ENCODE measurements at places on chromosomes 3 and 15.

GRCh38 chr3:5319454-5319853, 131.9 kb downstream of the EDEM1 start:
- DNase-seq, result no peak

GRCh38 chr3:99250821-99251355, 349.4 kb upstream of the DCBLD2 start:
- DNase-seq, result no peak

DNA sequence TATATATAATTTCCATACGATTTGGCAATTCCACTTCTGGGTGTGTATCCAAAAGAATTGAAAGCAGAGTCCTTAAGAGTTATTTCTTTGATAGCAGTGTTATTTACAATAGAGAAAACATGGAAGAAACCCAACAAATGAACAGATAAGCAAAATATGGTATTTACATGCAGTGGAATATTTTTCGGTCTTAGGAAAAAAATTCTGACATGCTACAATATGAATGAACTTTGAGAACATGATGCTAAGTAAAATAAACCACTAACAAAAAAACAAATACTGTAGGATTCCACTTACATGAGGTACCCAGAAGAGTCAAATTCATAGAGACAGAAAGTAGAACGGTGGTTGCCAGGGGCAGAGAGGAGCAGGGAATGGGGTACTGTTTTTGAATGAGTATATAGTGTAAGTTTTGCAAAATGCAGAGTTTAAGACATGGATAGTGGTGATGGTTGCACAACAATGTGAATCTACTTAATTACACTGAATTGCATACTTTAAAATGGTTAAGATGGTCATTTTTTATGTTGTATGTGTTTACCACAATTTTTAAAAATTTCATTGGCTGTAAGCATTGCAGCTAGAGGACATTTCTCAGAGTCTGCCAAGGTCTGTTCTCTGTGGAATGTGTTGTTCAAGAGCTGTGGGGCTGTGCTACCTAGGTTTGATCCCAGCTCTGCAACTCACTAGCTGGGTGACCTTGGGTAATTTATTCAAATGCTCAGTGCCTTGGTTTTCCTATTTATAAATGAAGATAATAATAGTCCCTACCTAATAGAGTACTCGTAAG, 122.1 kb downstream of the MEX3B start:
- no peak for DNase-seq

GRCh38 chr3:10466186-10466585, 39.2 kb downstream of the ATP2B2 start:
- peak; percentile 79 for DNase-seq

DNA sequence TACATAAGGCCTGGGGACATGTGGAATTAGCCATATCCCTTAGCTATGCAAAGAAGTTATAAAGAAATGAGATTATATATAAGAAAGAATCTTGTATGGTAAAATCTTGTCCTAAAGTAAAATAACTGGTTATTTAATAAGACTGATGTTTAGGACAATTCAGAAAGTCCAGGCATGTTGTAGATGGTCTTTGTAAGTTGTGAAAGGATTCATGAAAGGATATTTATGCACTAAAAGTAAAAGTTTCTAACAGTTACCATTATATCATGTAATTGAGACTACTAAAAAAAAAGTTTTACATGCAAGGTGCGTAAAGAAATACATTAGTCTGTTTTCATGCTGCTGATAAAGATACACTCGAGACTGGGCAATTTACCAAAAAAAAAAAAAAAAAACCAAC, 146.3 kb downstream of the FMN1 start:
- no peak for DNase-seq

- DNase-seq, result peak; percentile 8
Observed at GRCh38 chr3:170117134-170117533, 64.4 kb downstream of the PHC3 start.

- peak; percentile 51 for DNase-seq
Observed at GRCh38 chr3:144557515-144557914, 585.9 kb downstream of the DIPK2A start.

- peak; percentile 74 for DNase-seq
Observed at GRCh38 chr3:157026091-157026490, 133.9 kb downstream of the CCNL1 start.

- no peak for DNase-seq
Observed at GRCh38 chr3:8835385-8835784, 66.0 kb upstream of the OXTR start.

GRCh38 chr15:38283010-38283409, 30.4 kb downstream of the SPRED1 start:
- DNase-seq, result no peak

- peak; percentile 16 for DNase-seq
Observed at GRCh38 chr3:151709847-151710246, 23.9 kb upstream of the AADACL2 start.

Data from epithelial cell of esophagus (primary cell).